Right atrium auricular region (tissue), 2 donors: ENCODE measurements at places on chromosomes 2 and 18. TPM values are rescaled to one million over a fixed set of nuclear protein-coding genes. Genes with fewer than 3 reads are reported as not detected.

DNA sequence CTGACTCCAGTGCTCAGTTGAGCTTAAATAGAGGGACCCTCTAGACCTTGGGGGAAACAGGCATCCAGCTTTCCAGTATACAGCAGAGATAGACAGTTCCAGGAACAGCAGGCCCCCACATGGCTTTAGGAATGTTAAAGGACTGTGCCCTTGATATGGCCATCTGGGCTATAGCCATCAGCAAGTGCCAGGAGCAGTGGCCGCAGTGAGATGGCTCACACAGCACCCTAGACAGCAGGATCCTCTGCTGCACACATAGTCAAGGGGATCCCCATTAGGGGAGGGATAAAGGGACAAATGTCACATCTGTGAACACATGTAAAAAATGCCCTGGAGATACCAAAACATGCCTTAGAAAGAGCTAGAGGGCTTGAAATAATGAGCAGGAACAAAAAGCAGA lies 213.4 kb downstream of the PTH2R start:
- no peak for DNase-seq

DNA sequence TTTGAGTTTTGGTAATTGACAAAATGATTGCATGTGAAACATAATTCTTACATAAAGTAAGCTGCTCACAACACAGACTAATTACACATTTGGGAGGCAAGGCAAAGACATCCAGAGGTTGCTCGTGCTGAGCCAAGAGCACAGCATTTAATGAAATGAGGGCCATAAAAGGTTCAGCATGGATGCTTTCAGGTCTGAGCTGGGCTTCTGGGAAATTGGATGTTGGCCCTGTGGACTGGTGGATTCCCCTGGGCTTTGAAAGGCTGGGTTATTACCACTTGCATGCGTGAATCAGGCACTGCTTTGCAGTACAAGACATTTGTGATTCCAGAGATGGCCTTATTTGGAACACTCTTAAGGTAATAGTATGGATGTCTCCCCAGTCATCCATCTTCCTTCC lies 533.5 kb upstream of the NRP2 start:
- no peak for DNase-seq

DNA sequence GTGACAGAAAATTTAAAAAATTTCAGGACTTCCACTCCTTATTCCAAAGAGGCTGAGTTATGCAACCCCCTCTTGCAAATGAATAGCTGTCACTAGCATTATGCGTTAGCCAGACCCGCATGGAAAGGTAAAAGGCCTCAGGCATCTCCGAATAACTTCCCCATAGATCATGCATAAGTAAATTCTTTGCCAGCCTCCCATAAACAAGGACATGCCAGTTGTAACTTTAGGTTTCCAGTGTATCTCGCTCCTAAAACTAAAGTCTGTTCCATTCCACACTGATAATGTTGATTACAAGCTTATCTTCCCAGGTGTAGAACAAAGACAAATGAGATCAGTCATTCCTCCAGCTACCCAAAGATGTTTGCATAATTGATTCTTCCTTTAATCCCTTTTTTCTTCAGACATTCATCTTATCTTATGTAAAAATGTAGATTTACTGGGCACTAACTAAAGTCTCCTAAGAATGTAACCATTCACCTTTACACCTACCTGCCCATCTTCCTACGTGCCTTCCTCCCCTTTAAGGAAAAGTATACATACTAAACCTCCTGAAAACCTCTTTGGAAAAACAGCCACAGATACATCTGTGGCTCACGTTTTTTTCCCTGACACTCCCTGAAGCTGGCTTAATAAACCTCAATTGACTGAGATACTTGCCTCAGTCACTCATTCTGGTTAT lies 13.6 kb upstream of the NFU1 start:
- DNase-seq, result no peak

- DNase-seq, result no peak
Measured at GRCh38 chr2:71534826-71535225, 81.5 kb downstream of the DYSF start.

DNA sequence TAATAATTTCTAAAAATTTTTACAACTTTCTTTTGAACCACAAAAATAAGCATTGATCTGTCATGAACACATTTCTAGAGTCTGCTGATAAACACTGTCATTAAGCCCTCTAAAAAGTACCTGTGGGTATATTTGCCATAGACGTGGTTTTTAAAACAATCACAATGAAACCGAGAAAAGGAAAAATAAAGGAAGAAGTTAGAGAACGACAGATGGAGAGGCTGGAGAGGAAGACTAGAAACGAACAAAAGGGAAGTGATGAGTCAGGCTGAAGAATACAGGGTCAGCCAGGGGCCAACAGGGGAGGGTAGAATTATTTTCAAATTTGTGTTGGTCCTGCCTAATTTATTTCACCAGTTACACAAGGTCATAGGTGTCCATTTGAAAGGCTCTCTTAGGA lies 62.0 kb downstream of the MYL12B start:
- DNase-seq, result no peak

GRCh38 chr2:191629976-191630712 lies 47.8 kb upstream of the NABP1 start:
- DNase-seq, result no peak

DNA sequence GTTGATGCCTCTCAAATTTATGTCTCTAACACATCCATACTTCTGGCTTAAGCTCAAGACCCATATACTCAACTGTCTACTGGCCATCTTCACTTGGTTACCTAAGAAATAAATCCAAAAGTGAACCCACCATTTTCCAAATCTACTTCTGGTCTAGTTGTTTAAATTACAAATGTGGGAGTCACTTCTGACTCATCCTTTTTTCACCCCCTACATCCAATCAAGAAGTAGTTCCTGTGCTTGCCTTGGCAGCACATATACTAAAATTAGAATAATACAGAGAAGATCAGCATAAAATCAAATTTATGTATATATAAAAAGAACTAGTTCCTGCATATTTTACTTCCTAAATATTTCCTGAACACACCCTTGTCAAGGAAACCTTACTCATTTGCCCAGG lies 53.6 kb downstream of the STRN start:
- no peak for DNase-seq

DNA sequence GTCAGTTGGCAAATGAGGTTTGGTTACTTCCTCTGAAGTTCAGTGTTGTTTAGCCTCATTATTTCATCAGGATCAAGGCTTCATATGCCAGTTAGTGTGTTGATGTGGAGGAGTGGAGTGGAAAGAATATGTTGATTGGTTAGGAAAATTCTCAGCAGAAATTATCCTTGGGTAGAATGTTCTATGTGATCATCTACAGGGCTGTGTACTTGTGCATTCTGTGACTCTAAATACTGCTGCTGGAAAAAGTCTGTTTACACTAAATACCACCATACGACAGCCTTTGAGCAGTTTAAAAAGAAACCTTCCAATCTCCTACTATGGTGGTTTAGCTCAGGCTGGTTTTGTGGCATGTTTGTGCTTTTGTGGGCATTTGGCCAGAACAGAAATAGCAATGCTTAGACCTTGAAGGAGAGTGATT lies 25.8 kb downstream of the CAB39 start:
- no peak for DNase-seq

DNA sequence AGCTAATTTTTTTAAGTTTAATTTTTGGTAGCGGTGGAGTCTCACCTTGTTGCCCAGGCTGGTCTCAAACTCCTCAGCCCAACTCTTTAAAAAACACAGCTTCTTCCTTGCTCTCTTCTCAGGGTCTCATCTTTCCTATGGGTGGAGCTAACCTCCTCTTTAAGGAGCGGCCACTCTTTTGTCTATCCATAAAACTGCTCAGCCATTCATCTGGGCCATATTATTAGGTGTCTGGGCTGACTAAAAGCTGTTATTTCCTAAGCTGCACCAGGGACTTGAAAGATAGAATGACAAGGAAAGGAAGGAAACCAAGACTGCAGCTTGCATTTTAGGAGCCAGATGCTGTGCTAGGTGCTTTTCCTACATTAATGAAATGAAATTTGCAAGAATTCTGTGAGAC lies 35.8 kb upstream of the THOC1 start:
- no peak for DNase-seq

DNA sequence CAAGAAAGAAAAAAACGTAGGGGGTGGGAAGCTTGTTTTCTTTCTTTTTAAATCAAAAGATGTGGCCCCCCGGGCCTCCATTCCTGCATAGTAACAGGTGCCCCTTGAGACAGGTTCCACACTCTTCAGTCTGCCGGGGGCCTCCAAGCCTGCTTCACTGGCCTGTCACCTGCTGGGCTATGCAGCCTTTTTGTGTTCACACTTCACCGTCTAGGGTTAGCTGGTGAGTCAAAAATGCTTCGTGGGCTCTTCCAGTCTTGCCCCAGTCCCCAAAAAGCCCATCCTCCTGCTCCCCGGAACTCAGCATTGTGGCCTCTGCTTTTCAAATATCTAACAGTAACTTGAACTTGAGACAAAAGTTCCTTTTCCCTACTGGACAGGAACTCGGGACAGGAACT lies 67.9 kb downstream of the POLR1A start:
- DNase-seq, result no peak

DNA sequence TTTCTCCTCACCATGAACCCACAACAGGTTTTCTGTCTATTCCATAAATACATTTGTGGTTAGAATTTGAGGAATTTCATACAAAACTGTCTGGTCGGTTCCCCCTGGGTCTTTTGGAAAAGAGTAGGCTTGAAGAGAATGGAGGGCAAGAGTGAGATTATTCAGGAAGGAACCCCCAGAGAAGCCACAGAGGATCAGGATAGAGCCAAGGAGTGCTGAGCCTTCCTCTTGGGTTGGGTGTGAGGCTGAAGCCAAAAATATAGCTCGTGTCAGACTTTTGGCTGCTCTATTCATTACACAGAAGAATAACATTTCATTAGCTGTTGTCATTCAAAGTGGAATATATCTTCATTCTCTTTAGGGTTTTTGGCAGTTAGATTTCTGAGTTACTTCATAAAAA lies 45.9 kb upstream of the YES1 start:
- no peak for DNase-seq

The STAT4 gene
- total RNA-seq, result 27.3 TPM

The ABCG5 gene
- total RNA-seq, result not detected

The NR4A2 gene
- total RNA-seq, result 8.9 TPM

The BOLL gene
- not detected for total RNA-seq

The CRACDL gene
- total RNA-seq, result 5.3 TPM

The RAPGEF4 gene
- total RNA-seq, result 14.1 TPM

The EPB41L5 gene
- total RNA-seq, result 7.9 TPM

The NEU2 gene
- total RNA-seq, result not detected

The CYS1 gene
- total RNA-seq, result 5.9 TPM

The TMEM247 gene
- total RNA-seq, result not detected

The ZNF2 gene
- total RNA-seq, result 3.7 TPM
